GM03348 (cell line): ENCODE measurements at places on chromosomes 11 and 22.

- DNase-seq: no peak
Observed at GRCh38 chr22:16387088-16387487, 205.5 kb downstream of the CCT8L2 start.

GRCh38 chr11:10524471-10524870 is 16.5 kb downstream of the RNF141 start:
- no peak for DNase-seq

GRCh38 chr11:117891362-117891761 is 14.9 kb upstream of the FXYD6 start:
- DNase-seq: no peak

DNA sequence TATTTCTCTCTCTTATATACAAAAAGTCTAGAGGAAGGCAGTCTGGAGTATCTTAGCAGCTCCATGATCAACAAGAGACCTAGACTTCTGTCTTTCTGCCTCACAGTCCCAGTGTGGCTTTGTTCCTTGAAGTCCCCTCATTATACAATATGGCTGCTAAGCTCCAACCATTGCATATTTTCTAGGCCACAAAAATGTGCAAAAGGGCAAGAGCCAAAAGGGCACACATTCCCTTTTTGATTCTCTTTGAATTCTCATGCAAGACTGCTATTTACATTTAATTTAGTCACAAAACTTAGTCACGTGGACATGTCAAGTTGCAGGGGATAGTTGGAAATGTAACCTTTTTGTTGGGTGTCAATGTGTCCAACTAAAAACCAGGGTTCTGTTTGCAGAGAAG is 64.2 kb upstream of the OLFML1 start:
- no peak for DNase-seq

DNA sequence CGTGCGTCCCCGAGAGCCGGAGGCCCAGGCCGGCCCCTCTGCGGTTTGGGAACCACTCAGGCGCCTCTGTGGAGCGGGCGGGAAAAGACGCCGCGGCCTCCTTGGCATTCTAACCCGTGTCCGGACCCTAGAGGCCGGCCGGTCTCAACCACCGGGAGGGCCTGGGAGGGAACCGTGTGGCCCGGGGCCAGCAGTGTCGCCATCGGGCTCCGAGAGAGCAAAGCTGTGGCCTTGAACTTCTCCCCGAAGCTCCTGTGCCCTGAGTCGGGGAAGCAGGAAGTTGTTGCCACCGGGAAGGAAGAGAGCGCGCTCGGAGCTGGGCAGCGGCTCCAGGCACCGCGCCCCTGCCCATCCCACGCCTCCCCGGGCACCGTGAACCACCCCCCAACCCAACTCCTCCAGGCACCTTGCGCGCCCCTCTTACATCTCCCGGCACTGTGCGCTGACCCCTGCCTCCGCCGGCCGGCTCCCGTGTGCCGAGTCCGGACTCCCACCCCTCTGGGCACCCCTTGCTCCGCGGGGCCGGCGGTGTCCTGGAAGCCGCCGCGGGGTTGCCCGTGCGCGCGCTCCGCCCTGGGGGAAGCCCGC is 80.0 kb upstream of the PPARA start:
- peak; percentile 55 for DNase-seq

- no peak for DNase-seq
Observed at GRCh38 chr11:120630122-120630521, 118.6 kb downstream of the GRIK4 start.

GRCh38 chr11:122270535-122270934 is 154.5 kb upstream of the BLID start:
- no peak for DNase-seq

- no peak for DNase-seq
Observed at GRCh38 chr11:130703489-130704190, 212.6 kb downstream of the SNX19 start.

DNA sequence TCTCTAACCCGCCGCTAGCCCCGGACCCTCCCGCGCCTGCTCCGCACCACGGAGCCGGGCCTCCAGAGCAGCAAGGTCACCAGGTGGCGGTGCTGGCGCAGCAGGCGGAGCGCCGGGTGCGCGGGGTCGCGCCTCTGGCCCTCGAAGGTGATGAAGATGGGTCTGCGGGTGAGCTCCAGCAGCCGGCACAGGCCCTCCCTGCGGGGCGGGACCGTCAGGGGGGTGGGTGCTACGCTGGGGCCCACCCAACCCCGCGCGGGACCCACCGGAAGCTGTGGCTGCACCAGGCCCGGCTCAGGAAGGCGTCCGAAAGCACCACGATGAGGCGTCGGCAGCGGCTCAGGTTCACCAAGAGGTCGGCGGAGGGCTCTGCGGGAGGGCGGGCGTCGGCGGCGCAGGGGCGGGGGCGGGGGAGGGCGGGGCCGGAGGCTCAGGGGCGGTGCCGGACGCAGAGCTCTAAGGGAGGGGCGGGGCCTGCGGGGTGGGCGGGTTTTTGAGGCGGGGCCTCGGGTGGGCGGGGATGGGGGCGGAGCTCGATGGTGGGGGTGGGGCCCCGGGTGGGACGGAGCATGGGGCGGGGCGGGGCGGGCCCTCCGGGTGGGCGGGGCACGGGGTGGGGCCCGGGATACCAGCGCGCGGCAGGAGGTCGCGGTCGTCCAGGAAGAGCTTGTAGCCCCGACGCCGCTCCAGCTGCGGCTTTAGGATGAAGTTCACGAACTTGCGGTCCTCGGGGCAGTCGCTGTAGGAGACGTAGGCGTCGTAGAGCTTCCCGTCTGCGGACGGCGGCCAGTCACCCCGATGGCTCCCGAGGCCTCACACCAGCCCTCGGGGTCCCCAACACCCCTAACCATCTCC is 7.8 kb downstream of the SIGIRR start:
- DNase-seq: peak; percentile 97

GRCh38 chr22:26461188-26461810 is 22.3 kb downstream of the HPS4 start:
- DNase-seq: peak; percentile 82

DNA sequence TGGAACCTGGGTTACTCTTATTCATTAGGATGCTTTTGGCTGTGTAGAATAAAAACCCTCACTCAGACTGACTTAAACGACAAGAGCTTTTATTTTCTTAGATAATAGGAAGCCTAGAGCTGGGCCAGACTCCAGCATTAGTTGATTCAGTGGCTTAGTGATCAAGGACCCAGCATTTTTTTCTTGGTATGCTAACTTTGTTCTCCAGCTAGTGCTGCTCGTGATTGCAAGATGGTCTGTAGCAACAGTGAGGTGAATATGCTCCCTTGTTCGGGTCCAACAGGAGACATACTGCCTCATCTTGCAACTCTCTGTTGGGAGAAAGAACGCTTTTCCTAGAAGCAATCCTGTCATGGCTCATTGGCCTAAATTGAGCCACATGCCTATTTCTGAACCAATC is 33.4 kb downstream of the INSC start:
- DNase-seq: peak; percentile 28

DNA sequence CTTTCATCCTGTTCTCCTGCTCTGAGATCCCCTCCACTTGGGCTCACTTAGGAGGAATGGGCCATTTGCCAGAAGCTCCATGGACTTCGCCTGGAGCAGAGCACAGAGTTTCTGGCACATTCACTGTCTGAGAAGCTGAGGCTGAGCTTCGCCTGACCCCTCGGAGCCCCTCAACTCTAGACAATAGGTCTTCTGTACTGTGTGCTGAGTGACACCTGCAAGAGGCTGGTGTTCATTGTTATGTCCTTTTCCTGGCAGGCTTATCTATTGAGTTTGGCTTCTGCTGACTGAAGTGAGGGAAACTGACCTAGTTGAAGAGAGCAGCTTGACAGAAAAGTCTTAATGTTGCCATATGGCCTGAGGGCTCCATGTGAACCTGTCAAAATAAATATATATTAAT is 124.3 kb downstream of the EHF start:
- DNase-seq: no peak

GRCh38 chr11:118641397-118642019 is 34.1 kb downstream of the PHLDB1 start:
- DNase-seq: no peak

DNA sequence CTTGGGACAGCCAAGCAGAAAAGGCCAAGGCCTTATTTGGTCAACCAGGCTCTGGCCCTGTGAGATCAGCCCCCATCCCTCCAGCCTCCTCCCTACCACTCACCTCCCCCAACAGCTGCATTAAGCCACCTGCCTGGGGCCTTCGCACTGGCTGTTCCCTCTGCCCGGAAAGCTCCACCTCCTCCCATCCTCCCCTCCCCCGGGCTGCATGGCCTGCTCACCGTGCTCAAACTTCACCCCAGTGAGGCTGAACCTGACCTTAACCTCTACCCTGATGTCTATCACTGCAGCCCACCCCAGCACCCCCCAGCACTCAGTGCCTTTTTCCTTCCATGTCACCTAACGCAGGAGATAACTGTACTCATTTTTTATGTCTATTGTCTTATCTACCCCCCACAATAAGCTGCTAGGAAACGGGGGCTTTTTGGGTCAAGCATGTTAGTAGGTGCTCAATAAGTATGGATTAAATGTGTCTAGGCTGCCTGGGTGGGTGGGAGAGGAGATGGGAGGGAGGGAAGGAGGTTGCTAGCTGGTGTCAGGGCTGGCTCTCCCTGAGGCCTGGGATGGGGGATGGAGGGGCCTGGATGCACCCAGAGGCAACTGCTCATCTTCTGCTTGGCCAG is 912 bp downstream of the PTPRCAP start:
- DNase-seq: no peak

DNA sequence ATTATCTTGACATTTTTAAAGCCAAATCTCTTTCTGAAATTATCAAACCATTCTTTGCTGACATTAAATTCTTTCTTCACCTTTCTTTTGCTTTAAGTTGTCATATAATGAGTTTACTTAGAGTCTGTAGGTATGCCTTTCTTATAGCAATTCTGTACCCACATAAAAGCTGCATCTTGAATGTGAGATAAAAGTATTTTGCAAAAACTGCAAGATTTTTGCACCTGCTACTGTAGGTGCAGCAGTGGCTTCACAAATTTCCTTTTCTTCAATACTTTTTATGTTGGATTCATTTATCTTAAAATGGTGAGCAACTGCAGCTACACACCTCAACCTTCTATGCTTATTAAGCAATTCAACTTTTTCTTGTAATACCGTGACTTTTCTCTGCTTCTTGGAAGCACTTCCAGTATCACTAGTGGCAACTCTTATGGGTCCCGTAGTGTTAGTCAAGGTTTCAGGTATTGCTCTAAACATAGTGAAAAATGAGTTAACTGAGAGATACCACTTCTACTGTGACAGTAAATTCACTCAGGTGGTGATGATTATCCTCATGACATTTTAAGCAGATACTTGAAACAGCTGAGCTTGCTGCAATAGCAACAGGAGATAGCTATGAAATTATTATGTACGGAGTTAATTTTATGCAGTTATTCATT is 18.8 kb downstream of the ZFP91 start:
- DNase-seq: no peak

DNA sequence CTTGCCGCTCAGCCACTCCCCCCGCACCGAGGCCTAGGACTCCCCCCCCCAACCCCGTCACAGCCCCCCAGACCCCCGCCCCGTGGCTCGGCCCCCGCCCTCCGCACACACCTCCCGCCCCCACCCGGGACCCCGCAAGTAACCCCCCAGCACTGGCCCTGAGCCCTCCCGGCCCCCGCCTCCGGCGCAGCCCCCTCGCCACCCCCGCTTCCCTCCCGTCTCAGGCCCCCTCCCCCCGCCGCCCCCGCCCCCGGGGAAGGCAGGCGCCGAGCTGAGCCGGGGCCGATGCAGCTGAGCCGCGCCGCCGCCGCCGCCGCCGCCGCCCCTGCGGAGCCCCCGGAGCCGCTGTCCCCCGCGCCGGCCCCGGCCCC is 1.5 kb downstream of the SHANK3 start:
- peak; percentile 10 for DNase-seq

DNA sequence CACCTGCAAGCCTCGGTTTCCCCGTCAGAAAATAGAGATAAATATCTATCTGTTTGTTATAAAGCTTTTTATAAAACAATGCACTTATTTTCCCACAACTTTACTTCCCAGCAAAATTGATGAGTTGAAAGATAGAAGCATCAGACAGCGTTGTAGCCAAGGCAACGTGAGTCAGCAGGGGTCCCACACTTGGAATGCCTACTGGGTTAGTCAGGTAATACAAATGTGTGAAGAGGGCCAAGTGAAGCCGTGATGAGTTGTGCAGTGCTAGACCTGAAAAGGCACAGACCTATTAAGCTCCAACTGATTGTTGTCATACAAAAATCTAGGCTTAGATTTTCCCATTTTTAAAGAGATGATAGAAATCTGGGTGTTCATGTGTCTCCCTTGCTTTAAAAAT is 118.7 kb downstream of the PGR start:
- DNase-seq: no peak

GRCh38 chr11:121476379-121477032 is 23.7 kb upstream of the SORL1-AS1 start:
- no peak for DNase-seq

DNA sequence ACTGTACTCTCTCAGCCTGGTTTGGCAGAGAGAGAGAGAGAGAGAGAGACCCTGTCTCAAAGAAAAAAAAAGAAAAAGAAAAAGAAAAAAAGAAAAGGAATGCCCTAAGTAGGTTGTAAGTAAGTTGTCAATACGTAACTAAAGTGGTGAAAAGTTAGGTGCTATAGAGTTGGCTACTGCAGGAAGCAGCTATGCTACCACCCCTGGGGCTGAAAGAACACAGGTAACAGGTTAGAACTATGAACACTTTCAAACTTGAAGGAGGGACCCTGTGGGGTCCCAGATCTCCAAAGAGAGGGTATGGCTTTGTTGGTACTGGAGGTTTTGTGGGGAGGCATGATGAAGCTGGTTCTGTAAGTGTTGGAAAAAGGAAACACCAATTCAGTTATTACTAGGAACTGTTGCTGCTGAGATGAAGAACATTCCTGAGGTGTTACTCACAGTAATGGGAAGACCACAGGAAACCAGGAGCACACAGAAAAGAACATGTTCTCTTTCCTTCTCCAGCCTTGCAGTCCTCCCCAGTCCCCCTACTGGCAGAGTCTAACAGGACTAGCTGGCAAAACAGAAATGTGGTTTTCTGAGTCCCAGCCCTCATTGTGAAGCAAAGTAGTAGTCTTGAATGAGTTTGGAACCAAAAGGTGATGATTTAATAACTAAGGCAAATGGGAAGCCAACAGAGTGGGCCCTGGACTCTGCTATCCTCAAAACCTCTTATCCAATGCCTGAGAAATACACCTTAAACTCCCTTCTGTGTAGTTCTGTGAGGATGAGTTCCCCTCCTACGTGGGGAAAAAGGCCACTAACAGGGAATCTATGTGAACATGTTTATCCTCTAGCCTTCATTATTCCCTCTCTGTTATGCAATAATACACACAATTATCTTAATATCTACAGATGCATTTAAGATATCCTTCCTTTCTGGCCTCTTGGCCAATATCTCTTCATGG is 427.0 kb upstream of the DDI1 start:
- peak; percentile 84 for DNase-seq

- DNase-seq: no peak
Observed at GRCh38 chr11:128755564-128755963, 61.7 kb downstream of the FLI1 start.

GRCh38 chr22:17921871-17922821 is 102.2 kb downstream of the MICAL3 start:
- no peak for DNase-seq

DNA sequence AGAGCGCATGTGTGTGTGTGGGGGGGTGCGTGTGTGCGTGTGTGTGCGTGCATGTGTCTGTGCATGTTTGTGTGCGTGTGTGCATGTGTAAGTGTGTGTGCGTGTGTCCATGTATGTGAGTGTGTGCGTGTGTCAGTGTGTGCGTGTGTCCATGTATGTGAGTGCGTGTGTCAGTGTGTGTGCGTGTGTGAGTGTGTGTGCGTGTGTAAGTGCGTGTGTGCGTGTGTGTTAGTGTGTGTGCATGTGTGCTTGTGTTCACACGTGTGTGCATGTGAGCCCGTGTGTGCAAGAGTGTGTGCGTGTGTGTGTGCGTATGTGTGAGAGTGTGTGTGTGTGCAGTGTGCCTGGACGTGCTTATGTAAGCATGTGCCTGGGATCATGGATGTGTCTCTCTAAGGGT is 14.7 kb upstream of the APOL6 start:
- DNase-seq: no peak

GRCh38 chr11:29282088-29282487 is 734.7 kb downstream of the KCNA4 start:
- peak; percentile 69 for DNase-seq
